Aorta (tissue), 5 donors: ENCODE measurements at places on chromosomes 16 and 17.

- no peaks in the 10 kb centered on the region for H3K4me1 ChIP-seq
- no peak overlapping the region for H3K4me3 ChIP-seq
- H3K27me3 ChIP-seq, result no peaks in the 10 kb centered on the region
These were observed 16.7 kb downstream of the HSD11B2 start for GRCh38 chr16:67447508-67448076.

DNA sequence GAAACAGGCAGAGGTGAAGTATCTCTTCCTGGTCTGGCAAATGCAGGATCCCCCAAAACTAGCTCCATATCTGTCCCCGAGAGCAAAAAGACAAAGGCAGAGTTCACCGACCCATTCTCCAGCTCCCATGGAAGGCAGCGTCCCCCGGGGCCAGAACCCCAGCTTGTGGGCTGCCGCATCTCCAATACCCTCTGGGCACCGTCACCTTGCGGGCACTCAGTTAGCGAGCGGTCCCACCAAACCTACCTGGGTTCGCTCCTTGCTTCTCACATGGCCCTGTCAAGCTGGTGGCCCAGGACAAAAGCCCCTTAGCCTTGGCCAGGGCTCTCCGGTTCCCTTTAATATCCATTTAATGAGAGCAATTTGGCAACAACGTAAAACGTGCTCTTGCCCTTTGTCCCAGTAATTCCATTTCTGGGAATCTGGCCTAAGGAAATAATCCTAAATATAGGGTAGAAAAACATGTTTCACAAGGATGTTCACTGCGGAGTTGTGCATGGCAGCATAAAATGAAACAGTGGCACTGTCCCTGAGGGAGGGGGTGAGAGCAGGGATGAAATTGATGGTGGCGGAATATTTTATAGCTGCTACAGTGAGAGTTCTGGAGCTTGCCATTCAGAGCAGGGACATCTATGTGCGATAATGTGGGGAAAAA, 157.1 kb downstream of the CMIP start:
- H3K27ac ChIP-seq, result no peak overlapping the region
- DNase-seq, result no peak
- no peaks in the 10 kb centered on the region for H3K4me1 ChIP-seq
- H3K27me3 ChIP-seq, result no peaks in the 10 kb centered on the region
- no peak overlapping the region for H3K4me3 ChIP-seq

DNA sequence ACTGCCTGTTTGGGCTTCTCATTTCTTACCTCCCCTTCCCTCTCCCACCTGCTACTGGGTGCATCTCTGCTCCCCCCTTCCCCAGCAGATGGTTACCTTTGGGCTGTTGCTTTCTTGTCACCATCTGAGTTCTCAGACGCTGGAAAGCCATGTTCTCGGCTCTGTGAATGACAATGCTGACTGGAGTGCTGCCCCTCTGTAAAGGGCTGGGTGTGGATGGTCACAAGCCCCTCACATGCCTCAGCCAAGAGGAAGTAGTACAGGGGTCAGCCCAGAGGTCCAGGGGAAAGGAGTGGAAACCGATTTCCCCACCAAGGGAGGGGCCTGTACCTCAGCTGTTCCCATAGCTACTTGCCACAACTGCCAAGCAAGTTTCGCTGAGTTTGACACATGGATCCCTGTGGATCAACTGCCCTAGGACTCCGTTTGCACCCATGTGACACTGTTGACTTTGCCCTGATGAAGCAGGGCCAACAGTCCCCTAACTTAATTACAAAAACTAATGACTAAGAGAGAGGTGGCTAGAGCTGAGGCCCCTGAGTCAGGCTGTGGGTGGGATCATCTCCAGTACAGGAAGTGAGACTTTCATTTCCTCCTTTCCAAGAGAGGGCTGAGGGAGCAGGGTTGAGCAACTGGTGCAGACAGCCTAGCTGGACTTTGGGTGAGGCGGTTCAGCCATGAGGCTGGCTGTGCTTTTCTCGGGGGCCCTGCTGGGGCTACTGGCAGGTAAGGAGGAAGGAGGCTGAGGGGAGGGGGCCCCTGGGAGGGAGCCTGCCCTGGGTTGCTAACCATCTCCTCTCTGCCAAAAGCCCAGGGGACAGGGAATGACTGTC, at the start of gene CD68:
Gene CD68, plus strand, starts transcription at position 638 of the 833 bp plus-strand sequence. Its CDS starts 40 bp downstream, at position 678.
- H3K27ac ChIP-seq, result no peak within 1 kb of the TSS
- no peak within 1 kb of the TSS for H3K4me3 ChIP-seq
- no peaks in the 10 kb centered on the region for H3K27me3 ChIP-seq
- no peaks in the 10 kb centered on the region for H3K4me1 ChIP-seq
- DNase-seq, result peak; percentile 91

DNA sequence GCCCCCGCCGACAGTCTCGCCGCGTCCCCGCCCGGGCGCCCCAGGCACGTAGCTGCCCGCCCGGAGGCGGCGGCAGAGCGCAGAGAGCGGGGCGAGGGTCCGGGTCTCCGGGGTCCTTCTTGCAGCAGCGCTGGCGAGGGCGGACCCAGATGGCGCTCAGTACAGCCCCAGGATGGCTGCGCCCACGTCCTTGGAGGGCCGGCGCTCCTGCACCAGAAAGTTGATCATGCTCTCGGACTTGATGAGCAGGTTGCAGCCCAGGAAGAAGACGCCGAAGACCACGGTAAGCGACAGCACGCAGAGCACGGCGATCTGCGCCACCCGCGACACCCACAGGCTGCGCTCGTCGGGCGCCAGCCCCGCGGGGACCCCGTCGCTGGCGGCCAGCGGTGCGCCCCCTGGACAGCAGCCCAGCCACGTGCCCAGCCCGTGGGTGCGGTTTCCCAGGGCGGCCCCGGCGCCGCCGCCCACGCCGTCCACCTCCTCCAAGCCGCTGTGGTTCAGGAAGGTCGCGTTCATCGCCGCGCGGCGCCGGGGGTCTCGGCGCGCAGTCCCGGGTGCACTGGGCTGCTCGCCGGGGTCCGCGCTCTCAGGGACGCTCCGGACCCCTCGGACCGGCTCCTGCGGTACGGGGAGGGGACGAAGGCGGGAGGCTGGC, 435 bp downstream of the RPRML start:
- H3K27ac ChIP-seq, result no peak overlapping the region
- H3K36me3 ChIP-seq, result no peaks in the 10 kb centered on the region
- no peak for DNase-seq
- H3K4me3 ChIP-seq, result peak overlapping the region; percentile 48
- H3K27me3 ChIP-seq, result no peaks in the 10 kb centered on the region

GRCh38 chr16:84643180-84643583, 5.1 kb upstream of the KLHL36 start:
- H3K27ac ChIP-seq, result no peak overlapping the region
- H3K27me3 ChIP-seq, result no peaks in the 10 kb centered on the region
- H3K4me3 ChIP-seq, result no peak overlapping the region
- DNase-seq, result peak; percentile 89

- no peaks in the 10 kb centered on the region for H3K4me1 ChIP-seq
- no peak overlapping the region for H3K27ac ChIP-seq
- peaks cover 5% of the 10 kb centered on the region for H3K36me3 ChIP-seq
- no peaks in the 10 kb centered on the region for H3K27me3 ChIP-seq
These were observed 37.4 kb upstream of the IL21R start for GRCh38 chr16:27364493-27365141.

- DNase-seq, result no peak
- H3K27me3 ChIP-seq, result no peaks in the 10 kb centered on the region
- no peaks in the 10 kb centered on the region for H3K4me1 ChIP-seq
- no peaks in the 10 kb centered on the region for H3K36me3 ChIP-seq
- no peak overlapping the region for H3K27ac ChIP-seq
- no peak overlapping the region for H3K4me3 ChIP-seq
These were observed 45.4 kb upstream of the EMP2 start for GRCh38 chr16:10625595-10626357.

- H3K27ac ChIP-seq, result no peak overlapping the region
- no peaks in the 10 kb centered on the region for H3K36me3 ChIP-seq
- no peak overlapping the region for H3K4me3 ChIP-seq
These were observed 16.6 kb downstream of the MRTFB start for GRCh38 chr16:14087590-14088154.

GRCh38 chr16:72878301-72879269, 169.3 kb downstream of the ZFHX3 start:
- H3K36me3 ChIP-seq, result no peaks in the 10 kb centered on the region
- no peaks in the 10 kb centered on the region for H3K4me1 ChIP-seq
- H3K27me3 ChIP-seq, result no peaks in the 10 kb centered on the region
- no peak for DNase-seq
- no peak overlapping the region for H3K4me3 ChIP-seq

DNA sequence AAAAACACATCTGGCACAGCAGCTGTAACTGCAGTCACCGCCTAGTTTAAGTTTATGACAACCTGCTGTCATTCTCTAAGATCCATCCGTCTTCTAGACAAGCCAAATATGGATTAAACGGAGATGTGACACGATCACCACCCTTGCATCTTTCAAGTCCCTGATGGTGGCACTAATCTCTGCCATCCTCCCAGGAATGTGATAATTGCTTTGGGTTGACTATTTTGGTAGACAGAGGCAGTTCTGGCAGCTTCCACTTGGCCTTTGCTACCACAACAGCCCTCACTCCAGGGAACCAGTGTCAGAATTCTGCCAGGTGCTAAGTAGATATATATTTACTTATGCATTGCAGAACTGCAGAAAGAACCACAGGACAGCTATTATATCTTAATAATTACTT, 81.3 kb downstream of the ADCY9 start:
- no peak overlapping the region for H3K27ac ChIP-seq
- H3K4me1 ChIP-seq, result no peaks in the 10 kb centered on the region
- H3K27me3 ChIP-seq, result no peaks in the 10 kb centered on the region
- H3K4me3 ChIP-seq, result no peak overlapping the region

GRCh38 chr17:17507465-17508011, 11.3 kb upstream of the RASD1 start:
- peak; percentile 65 for DNase-seq
- H3K36me3 ChIP-seq, result no peaks in the 10 kb centered on the region
- H3K27ac ChIP-seq, result no peak overlapping the region
- no peaks in the 10 kb centered on the region for H3K27me3 ChIP-seq
- H3K4me1 ChIP-seq, result no peaks in the 10 kb centered on the region
- no peak overlapping the region for H3K4me3 ChIP-seq

DNA sequence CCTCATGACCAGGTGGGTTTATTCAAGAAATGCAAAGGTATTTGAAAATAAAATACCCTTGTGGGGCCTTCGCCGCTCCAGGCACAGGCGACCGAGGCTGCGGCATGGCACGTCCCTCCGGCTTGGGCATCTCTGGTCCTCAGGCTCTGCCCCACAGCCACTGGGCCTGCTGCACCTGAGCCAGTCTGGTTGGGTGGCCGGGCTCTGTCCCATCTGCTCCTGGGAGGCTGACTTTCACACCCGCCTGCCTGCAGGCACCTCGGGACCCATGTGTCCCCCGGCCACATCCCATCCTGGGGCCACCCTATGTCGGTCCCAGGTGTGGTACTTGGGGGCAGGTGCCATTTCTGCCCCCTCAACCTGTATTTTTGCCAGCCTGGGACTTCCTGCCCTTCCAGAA, 20.9 kb downstream of the OSBPL7 start:
- no peak overlapping the region for H3K4me3 ChIP-seq
- no peak overlapping the region for H3K27ac ChIP-seq

DNA sequence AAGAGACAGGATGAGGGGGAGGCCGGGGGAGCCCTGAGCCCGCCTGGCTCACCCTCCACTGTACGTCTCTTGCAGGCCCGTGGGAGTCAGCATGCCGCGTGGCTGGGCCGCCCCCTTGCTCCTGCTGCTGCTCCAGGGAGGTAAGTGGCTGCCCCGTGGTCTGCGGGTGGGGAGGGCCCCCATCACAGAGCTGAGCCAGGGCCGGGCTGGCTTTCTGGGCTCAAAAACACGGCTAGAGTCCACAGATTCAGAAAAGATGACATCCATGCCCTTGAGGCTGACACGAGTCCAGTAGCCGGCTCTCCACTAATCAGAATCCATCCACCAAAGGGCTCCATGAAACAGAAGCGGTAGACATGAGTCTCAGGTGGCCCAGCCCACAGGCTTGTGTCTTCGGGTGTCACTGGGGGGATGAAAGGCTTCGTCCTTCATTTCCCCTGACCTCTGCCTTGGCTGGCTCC, 28.0 kb downstream of the IL21R start:
- H3K4me1 ChIP-seq, result no peaks in the 10 kb centered on the region
- peak; percentile 71 for DNase-seq
- H3K36me3 ChIP-seq, result no peaks in the 10 kb centered on the region
- H3K4me3 ChIP-seq, result no peak overlapping the region

GRCh38 chr17:1590747-1591473, 28.3 kb upstream of the PITPNA start:
- no peaks in the 10 kb centered on the region for H3K27me3 ChIP-seq
- no peaks in the 10 kb centered on the region for H3K36me3 ChIP-seq
- no peak for DNase-seq
- no peaks in the 10 kb centered on the region for H3K4me1 ChIP-seq
- H3K4me3 ChIP-seq, result no peak overlapping the region
- no peak overlapping the region for H3K27ac ChIP-seq

DNA sequence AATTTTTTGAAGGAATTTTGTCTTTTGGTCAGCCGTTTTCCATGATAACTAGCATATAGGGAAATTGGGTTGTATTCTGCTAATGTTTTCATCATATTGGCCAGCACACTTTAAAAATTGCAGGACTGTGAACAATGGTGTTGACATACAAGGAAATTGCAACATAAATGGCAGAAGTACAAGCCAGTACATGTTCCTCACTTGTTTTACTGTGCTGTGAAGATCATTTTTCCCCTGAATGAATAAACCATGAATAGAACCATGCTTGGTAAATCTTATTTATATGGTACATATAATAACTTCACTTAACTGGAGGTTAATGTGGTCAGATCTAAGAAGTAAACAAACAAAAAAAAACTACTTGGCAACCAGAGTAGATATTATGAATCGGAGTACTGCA, 22.8 kb downstream of the OMG start:
- no peak overlapping the region for H3K27ac ChIP-seq
- H3K27me3 ChIP-seq, result no peaks in the 10 kb centered on the region
- DNase-seq, result no peak
- H3K4me1 ChIP-seq, result no peaks in the 10 kb centered on the region
- H3K36me3 ChIP-seq, result peaks cover 7% of the 10 kb centered on the region

DNA sequence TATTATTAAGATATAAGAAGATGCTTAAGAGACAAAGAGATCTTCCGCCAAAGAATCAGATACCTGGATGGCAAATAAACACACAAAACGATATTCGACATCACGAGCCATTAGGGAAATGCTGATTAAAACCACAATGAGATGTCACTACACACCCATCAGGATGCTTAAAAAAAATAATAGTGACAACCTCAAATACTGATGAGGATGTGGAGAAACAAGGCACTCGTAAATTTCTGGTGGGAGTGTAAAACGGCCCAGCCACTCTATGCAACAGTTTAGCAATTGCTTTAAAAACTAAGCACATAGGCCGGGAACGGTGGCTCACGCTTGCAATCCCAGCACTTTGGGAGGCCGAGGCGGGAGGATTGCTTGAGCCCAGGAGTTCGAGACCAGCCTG, 39.4 kb downstream of the TBC1D16 start:
- no peak for DNase-seq
- H3K4me1 ChIP-seq, result no peaks in the 10 kb centered on the region
- no peaks in the 10 kb centered on the region for H3K27me3 ChIP-seq
- no peak overlapping the region for H3K4me3 ChIP-seq
